ENCODE measurements at places on chromosomes 4 and X.

DNA sequence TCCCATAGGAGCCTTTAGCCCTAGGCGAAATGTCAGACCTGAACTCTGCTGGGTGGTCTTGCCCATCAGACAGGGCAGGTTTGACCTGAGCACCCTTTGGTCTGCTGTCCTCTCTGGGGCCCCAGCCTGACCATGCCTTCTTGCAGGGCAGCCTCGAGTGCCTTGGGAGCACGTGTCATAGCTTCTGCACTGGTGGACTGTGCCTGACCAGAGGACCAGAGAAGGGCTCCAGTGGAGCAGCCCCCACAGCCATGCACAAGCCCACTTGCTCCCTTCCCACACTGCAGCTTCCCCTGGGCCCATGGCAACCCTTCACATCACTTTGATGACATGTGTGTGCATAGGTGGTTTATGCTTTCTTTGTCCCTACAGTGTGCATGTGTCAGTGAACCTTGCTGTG lies 394.0 kb downstream of the TEX13C start:
- DNase-seq = no peak

GRCh38 chrX:123833387-123833786 lies 26.5 kb upstream of the XIAP start:
- DNase-seq = peak; percentile 38

- DNase-seq = no peak
Observed at GRCh38 chr4:73277201-73277600, 18.6 kb upstream of the ANKRD17 start.

DNA sequence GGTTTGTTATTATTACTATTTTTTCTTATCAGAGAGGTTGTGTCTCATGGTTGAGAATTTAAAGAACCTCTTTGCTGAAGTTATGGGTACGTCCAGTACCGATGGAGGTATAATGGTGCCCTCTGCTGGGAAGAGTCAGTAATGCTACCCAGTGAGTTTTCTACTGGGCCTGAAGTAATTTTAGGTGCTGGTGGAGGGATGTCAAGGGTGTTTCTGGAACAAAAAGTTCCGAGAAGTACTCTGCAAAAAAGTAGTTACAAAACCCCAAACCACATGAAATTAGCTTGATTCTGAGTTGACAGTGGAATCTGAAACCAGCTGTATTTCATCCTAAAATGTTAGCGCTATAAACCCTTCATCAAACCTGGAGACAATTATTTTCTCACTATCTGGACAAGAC lies 102.5 kb upstream of the MID1 start:
- DNase-seq = peak; percentile 0

GRCh38 chr4:102623622-102624021 lies 122.5 kb downstream of the NFKB1 start:
- DNase-seq = no peak

DNA sequence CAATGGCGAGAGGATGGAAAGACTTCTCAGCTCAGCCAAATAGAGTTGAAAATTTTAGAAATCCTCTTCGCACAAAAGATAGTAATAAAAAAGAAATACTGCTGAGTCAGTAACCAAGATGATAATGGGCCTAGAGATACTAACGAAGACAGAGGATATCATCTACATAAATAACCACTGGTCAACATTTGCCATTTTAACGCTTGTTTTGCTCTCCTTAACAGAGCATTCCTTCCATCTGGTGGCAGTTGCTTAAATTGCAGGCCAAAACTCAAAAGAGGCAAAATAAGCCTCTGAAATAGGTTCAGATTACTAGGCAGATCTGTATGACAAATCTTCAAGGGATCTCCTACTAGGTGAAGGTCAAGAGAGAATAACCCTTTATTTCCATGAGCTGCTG lies 51.7 kb upstream of the MCF2 start:
- no peak for DNase-seq

DNA sequence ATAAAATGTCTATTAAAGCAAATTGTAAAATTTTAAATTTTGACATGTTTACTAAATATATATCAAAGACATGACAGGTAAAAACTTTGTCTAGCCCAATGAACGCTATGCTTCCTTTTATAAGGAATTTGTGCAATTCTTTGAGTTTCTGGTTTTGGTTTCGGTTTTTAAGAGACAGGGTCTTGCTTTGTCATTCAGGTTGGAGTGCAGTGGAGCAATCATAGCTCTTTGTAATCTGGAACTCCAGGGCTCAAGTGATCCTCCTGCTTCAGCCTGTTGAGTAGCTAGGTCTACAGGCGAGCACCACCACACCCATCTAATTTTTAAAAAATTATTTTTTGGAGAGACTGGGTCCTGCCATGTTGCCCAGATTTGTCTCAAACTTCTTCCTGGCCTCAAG lies 60.7 kb downstream of the BLTP1 start:
- no peak for DNase-seq

DNA sequence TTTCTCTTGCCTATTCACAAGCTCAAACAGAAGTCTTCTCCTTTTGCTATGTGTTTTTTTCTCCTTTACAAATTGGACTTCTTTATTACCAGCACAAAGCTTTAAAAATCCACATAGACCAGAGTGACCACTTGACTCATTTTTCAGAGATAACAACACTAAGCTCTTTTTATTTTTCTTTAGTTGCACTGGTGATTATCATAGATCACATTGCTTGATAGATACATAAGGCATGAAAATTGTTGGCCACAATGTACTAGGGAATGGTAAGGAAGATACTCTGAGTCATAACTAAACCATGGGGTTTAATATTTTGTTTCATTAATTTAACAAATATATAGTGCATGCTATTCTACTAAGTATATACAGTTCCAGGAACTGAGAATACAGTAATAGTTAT lies 159.0 kb downstream of the GASK1B start:
- no peak for DNase-seq

- DNase-seq = no peak
Observed at GRCh38 chr4:16467061-16467460, 240.8 kb upstream of the TAPT1 start.

- DNase-seq = no peak
Observed at GRCh38 chr4:151668689-151669402, 92.0 kb downstream of the GATB start.

DNA sequence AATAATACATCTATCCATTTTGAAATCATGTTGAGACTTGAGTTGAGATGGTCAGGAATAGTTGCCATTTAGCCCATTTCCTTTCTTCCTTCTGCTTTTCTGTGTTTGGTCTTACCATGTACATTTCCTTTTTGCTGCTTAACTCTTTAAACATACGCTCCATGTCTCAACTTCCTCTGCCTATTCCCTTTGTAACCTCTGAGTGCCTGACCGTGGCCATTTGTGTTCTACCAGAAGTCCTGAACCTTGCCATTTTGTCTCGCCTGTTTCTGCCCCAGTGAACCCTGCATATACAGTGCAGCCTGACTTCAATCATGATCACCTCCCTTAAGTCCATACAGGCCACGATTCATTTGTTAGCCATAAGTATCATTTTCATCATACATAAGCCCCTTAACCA lies 169.0 kb downstream of the RAPGEF2 start:
- DNase-seq = no peak

DNA sequence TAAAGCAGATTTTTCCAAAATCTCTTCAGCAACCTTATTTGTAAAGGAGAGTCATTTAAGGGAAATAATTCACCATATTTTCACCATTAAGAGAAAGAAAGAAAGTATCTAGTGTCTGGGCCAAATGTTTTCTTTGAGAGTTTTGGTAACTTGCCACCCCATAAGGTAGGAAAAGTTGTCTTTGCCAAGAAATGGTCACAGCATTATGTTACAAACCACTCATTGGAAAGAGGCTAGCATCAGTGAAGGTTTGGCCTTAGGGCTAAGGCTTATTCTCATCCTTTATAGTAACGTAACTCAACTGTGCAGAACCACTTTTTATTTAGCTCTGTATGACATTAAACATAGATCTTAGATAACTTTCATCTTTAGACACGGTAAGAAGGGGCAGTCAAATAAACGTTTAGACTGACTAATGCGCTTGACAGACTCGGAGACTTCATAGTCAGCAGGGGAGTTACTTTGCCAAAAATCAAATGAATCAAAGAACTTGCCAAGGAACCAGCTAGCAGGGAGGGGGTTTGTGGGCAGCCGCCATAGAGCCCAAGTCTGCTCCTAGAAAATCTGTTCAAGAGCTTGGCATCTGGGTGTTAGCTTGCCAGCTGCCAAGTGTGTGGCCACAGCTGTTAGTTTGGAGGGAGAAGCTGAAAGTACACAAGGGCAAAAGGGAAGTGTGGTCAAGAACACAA lies 182.8 kb upstream of the GRID2 start:
- DNase-seq = no peak

DNA sequence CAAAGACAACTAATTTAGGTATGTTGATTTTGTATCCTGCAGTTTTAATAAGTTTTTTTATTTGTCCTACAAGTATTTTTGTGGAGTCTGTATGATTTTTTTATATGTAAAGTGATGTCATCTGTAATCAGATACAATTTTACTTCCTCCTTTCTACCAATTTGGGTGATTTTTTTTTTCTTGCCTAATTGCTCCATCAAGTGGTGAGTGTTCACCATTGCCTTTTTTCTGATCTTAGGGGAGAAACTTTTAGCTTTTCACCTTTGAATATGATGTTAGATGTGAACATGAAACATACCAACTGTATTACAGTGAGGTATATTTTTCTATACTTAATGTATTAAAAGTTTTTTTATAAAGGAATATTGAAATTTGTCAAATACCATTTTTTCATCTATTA lies 362.3 kb downstream of the PABPC4L start:
- no peak for DNase-seq

DNA sequence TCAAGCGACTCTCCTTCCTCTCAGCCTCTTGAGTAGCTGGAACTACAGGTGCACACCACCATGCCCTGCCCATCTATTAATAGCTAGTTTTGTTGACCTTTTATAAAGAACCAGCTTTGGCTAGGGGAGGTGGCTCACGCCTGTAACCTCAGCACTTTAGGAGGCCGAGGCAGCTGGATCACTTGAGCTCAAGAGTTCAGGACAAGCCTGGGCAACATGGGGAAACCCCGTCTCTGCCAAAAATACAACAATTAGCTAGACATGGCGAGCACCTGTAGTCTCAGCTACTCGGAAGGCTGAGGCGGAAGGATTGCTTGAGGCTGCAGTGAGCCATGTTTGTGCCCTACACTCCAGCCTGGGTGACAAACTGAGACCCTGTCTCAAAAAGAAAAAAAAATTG lies 2.7 kb downstream of the TKTL1 start:
- DNase-seq = no peak

DNA sequence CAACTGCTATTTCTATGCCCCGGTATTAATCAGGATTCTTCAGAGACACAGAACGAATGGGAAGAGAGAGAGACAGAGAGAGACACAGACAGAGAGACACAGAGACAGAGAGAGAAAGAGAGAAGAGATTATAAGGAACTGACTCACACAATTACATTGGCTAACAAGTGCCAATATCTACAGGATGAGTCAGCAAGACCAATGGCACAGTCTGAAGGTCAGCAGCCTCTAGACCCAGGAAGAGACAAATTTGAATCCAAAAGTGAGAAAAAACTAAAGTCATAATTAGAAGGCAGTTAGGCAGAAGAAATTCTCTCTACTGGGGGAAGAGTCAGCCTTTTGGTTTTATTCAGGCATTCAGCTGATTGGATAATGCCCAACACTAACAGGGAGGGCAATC lies 187.3 kb downstream of the MAB21L2 start:
- no peak for DNase-seq

GRCh38 chr4:185383451-185383850 lies 12.3 kb downstream of the LRP2BP start:
- DNase-seq = no peak

DNA sequence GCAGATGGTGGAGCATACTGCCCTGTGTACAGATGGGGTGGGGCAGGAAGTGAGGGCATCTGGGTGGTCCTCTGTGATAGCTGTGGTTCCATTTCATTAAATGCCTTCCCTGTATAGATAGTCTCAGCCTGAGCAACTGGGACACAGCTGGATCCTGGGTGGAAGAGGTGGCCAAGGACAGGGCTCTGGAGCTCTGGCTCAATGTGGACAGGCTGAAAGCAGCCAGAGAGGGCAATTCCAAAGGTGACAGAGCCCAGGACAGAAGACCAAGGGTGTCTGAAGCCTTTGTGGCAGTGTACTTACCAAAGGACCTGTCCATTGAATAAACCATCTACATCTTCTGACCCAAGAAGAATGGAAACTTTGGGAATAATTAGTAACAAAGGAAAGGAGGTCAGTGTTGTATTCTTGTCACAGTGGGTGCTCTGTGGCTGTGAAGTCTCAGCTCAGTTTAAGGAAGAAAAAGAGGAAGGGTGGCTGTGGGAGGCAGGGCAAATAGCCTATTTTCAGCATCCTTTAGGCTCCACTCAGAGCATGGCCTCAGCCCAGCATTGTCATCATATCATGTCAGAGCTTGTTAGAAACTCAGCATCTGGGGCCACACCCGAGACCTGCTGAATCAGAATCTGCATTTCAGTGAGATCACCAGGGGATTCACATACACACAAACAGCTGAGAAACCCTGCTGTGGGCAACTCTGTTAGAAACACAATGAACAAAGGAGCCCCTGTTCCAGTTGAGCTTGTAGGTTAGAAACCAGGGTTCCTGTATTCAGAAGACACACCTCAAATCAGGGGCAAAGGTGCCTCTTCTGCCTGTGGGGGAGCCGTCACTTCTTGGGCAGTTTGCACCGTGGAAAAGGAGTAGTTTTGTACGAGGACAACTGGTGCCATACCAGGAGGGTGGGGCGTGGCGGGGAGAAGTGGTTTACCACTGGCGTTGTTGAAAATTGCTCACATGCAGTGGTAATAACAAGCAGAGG lies 168.6 kb downstream of the PTTG2 start:
- DNase-seq = peak; percentile 82

DNA sequence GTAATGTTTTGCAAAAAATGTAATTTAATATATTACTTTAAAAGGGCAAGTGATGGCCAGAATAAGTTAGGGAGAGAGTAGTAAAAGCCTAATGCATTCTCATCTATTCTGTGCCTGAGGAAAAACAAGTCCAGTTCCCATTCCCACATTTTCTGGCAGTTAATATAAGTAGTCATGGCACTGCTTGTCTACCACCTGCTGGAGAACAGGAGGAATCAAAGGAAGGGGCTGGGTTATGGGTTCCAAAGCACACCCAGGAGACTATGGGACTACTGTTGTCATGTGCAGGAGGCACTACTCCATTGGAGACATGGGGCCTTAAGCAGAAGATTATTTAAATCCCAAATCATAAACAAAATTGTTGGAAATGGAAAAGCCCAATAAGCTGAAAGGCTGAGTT lies 2618.6 kb downstream of the ARAP2 start:
- no peak for DNase-seq

DNA sequence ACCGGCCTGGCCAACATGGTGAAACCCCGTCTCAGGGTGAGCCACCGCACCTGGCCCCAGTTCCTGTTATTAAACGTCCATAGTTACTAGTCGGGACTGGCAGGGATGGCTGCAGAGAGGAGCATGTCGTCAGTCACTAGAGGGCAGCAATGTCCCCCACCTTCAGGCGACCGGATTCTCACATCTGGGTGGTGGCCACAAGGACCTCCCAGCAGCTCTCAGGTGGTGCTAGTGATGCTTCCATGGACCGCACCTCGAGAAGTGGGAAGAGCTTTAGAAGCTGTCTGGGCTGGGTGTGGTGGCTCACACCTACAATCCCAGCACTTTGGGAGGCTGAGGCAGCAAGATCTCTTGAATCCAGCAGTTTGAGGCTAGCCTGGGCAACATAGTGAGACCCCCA lies 13.3 kb upstream of the IL3RA start:
- DNase-seq = peak; percentile 29

GRCh38 chr4:589219-589963 lies 13.3 kb upstream of the TMEM271 start:
- DNase-seq = no peak

GRCh38 chr4:183852910-183853547 lies 52.1 kb upstream of the STOX2 start:
- no peak for DNase-seq
